ENCODE measurements at places on chromosomes 12 and 14.
A peak's percentile ranks its signal among the peaks of the same experiment; 100 is the strongest.

- no peak overlapping the region for H3K4me3 ChIP-seq
- H3K36me3 ChIP-seq: no peaks in the 10 kb centered on the region
- no peak overlapping the region for H3K27ac ChIP-seq
- H3K4me1 ChIP-seq: no peaks in the 10 kb centered on the region
- no peak for DNase-seq
- peaks cover 18% of the 10 kb centered on the region for H3K27me3 ChIP-seq
These were observed 180.9 kb upstream of the RTL1 start for GRCh38 chr14:101084436-101084826.

GRCh38 chr12:95529693-95530225 lies 21.5 kb downstream of the USP44 start:
- peaks cover 4% of the 10 kb centered on the region for H3K36me3 ChIP-seq
- peaks cover 32% of the 10 kb centered on the region for H3K4me1 ChIP-seq
- no peak overlapping the region for H3K4me3 ChIP-seq
- no peak overlapping the region for H3K27ac ChIP-seq

- H3K27ac ChIP-seq: no peak overlapping the region
- no peaks in the 10 kb centered on the region for H3K27me3 ChIP-seq
- no peak for DNase-seq
- no peaks in the 10 kb centered on the region for H3K36me3 ChIP-seq
- no peak overlapping the region for H3K4me3 ChIP-seq
These were observed 10.8 kb upstream of the BCDIN3D start for GRCh38 chr12:49853671-49854070.

DNA sequence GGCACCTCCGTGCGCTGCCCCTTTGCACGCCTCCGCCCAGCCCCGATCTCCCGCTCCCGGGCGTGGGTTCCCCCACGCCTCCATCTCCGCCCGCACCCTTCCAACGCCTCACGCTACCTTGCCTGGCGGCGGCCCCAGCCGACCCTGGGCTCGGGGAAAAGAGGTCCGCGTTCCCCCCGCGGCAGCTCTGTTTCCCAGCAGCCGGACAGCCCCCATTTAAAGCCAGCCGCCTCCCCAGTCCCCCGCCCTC lies at the start of gene PRIMA1:
Gene PRIMA1, minus strand, starts transcription at position 193 of the 250 bp plus-strand sequence. CDS start 767 bp downstream, outside the sequence.
- no peaks in the 10 kb centered on the region for H3K36me3 ChIP-seq
- peaks cover 53% of the 10 kb centered on the region for H3K27me3 ChIP-seq
- H3K4me1 ChIP-seq: no peaks in the 10 kb centered on the region

- no peaks in the 10 kb centered on the region for H3K36me3 ChIP-seq
- no peak for DNase-seq
- H3K27me3 ChIP-seq: peaks cover 6% of the 10 kb centered on the region
- no peak overlapping the region for H3K4me3 ChIP-seq
- peaks cover 1% of the 10 kb centered on the region for H3K4me1 ChIP-seq
These were observed 56.3 kb upstream of the DAAM1 start for GRCh38 chr14:59131938-59132795.

GRCh38 chr12:78096909-78097597 lies 266.4 kb downstream of the NAV3 start:
- no peak overlapping the region for H3K27ac ChIP-seq
- no peaks in the 10 kb centered on the region for H3K36me3 ChIP-seq
- DNase-seq: no peak
- no peak overlapping the region for H3K4me3 ChIP-seq
- H3K4me1 ChIP-seq: no peaks in the 10 kb centered on the region

GRCh38 chr12:124232654-124232987 lies 62.3 kb upstream of the RFLNA start:
- no peaks in the 10 kb centered on the region for H3K36me3 ChIP-seq
- no peak overlapping the region for H3K4me3 ChIP-seq
- peaks cover 8% of the 10 kb centered on the region for H3K27me3 ChIP-seq

DNA sequence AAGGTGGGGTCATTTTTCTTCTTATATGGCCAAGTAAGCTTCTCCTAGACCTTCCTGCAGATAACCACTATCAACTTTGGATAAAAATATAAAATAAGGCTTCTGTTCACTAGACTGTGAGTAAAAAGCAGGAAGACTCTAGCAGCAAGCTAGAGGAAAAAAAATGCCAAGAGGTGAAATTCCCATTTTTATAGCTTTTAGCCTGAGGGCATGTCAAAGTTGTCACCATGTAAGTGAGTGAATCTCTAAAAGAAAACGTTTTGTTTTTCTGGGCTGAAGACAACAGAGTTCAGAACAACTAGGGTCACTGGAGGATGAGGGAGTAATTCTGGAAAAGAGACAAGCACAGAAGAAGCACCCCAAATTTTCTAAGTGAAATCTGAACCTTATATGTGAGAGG lies 143.9 kb upstream of the DIO3 start:
- H3K4me3 ChIP-seq: no peak overlapping the region
- H3K4me1 ChIP-seq: no peaks in the 10 kb centered on the region
- peaks cover 70% of the 10 kb centered on the region for H3K27me3 ChIP-seq
- DNase-seq: no peak
- no peak overlapping the region for H3K27ac ChIP-seq

DNA sequence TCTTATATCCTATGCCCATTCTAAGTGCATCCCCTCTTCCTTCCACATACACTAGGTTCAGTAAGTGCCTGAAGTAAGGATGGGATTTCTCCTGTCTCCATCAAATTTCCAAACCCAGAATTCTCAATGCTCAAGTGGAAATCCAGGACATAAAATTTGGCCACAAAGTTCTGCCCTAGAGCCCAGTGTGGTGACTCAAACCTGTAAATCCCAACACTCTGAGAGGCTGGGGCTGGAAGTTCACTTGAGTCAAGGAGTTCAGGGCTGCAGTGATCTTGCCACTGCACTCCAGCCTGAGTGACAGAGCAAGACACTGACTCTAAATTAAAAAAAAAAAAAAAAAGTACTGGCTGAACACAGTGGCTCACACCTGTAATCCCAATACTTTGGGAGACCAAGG lies 4.5 kb upstream of the ARF3 start:
- no peaks in the 10 kb centered on the region for H3K36me3 ChIP-seq
- H3K4me3 ChIP-seq: no peak overlapping the region
- no peak for DNase-seq

DNA sequence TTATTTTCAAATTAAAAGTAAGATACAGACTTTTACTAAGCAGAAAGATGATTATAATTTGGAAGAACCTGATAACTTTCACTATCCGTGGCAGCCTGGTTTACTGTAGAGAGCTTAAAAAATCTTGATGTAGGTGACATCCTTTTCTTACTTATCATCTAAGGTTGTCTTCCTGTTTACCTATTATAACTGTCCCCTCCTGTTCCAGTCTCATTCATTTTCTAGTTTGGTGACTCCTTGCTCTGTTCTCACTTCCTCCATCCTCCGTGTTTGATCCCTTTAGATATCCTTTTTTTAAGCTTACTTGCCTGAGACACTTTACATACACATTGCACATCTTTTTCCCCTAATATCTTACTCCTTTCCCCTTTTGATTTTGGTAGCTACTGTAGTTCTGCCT lies 27.5 kb downstream of the CCDC91 start:
- H3K4me1 ChIP-seq: peaks cover 46% of the 10 kb centered on the region
- H3K27me3 ChIP-seq: no peaks in the 10 kb centered on the region
- peak overlapping the region; percentile 26 for H3K27ac ChIP-seq
- no peak for DNase-seq

DNA sequence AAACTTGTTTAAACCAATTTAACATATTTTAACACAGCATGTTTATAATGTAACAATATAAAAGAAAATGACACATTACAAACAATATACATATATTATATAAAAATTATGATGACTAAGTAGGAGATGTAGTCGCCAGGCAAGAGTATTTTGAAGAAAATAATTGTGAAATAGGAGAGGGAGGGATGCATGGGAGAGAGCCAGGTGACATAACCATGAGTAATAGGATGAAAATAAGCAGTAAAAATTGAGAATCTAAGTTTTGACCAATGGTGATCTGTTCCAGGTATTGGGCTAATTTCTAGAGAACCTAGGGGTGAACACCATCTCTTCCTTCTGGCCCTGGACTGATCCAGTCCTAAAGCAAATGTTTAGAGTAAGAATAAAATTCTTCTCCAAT lies 315.2 kb upstream of the G2E3 start:
- no peaks in the 10 kb centered on the region for H3K36me3 ChIP-seq
- peaks cover 5% of the 10 kb centered on the region for H3K27me3 ChIP-seq
- no peak for DNase-seq
- H3K4me3 ChIP-seq: no peak overlapping the region
- H3K4me1 ChIP-seq: no peaks in the 10 kb centered on the region
- H3K27ac ChIP-seq: no peak overlapping the region

Measured in activated naive CD8-positive, alpha-beta T cell treated with anti-CD3 and anti-CD28 coated beads for 36 hours (primary cell).